ENCODE measurements at places on chromosomes 5 and 9.

- DNase-seq = no peak
Observed at GRCh38 chr9:117809751-117810150, 105.5 kb downstream of the TLR4 start.

DNA sequence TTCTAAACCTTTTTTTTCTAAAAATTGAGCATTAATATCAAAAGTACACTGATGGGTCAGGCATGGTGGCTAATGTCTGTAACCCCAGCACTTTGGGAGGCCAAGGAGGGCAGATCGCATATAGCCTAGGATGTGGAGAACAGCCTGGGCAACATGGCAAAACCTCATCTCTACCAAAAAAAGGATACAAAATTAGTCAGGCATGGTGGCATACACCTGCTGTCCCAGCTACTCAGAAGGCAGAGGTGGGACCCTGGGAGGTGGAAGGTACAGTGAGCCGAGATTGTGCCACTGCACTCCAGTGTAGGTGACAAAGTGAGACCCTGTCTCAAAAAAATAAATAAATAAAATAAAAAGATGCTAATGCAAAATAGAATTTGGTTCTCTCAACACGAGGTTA is 49.4 kb downstream of the RAPGEF1 start:
- no peak for DNase-seq

- no peak for DNase-seq
Observed at GRCh38 chr5:130520211-130520610, 615.9 kb downstream of the CHSY3 start.

GRCh38 chr9:89770531-89771174 is 165.8 kb downstream of the GADD45G start:
- DNase-seq = no peak

GRCh38 chr5:133219296-133219695 is 167.5 kb downstream of the HSPA4 start:
- no peak for DNase-seq

DNA sequence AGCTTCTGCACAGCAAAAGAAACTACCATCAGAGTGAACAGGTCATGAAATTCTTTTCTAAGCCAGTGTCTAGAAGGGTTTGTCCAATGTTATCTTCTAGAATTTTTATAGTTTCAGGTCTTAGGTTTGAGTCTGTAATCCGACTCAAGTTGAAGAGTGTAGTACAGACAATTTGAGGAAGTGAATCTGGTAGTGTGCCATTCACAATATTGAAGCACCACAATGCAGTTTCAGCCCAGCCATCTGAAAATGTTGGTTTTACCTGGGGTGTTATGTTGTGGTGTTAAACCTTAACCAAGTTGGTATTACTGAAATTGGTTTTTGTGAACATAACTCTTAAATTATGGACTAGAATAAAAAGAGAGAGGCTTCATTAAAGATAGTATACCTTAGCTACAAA is 77.2 kb downstream of the ADAMTS16 start:
- no peak for DNase-seq

- peak; percentile 19 for DNase-seq
Observed at GRCh38 chr5:8756498-8757084, 789.3 kb downstream of the SEMA5A start.

DNA sequence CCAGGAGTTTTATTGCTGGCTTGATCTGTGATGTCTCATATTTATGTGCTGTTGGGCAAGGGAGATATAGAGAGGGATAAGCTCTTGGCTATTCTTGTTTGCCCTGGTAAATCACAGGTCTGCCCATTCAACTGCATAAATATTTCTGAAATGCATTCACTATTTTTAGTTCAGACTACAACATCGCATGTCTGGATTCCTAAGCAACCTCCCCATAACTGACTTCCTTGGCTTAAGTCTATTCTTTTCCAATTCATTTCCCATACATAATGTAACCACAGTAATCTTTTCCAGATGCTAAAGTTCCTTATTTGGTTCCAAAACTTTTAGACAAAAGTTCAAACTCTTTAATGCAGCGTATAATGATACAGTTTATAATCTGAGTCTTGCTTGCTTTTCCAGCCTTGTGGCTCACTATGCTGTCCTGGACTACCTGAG is 321.4 kb upstream of the ACTBL2 start:
- DNase-seq = no peak

GRCh38 chr9:124088476-124088837 is 76.9 kb downstream of the LHX2 start:
- no peak for DNase-seq

- DNase-seq = no peak
Observed at GRCh38 chr5:305050-305449, 16.5 kb upstream of the AHRR start.

GRCh38 chr9:89528540-89528939 is 30.6 kb upstream of the SEMA4D start:
- no peak for DNase-seq

DNA sequence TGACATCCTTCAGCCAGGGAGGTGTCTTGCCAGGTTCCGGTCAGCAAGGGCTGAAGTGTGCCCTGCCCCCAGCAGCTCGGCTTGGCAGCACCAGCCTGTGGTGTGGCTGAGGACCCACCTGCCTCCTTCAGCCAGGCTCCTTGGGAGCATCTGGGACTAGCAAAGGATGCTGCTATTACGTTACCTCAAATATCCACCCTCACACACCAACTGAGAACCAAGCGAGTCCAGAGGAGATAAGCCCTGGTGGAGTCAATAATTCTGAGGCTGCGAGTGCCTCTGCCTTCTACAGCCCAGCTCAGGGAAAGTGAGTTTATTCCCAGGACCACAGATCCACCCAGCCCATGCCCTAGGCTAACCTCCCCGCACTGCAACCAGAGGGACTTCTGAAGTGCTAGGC is 57.1 kb upstream of the FSTL4 start:
- DNase-seq = no peak

GRCh38 chr9:111516061-111516465 is 8.9 kb upstream of the ZNF483 start:
- no peak for DNase-seq

- DNase-seq = no peak
Observed at GRCh38 chr9:123043081-123043939, 9.8 kb downstream of the GPR21 start.

DNA sequence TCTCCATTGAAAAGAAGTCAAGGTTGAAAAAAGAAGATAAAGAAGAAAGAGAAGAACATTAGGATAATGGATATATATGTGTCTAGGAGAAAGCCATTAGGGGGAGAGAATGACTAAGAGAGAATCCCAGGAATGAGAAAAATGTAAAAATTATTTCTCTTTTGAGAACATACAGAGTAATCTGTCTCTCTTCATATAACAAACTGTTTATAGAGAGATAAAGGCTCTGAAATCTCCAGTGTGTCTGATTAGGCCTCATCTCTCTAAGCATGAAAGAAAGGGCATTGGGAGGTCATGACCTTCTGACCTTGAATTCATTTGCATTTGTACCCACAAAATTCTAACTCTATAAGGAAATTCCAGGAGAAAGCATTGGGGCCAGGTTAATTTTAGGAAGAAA is 3.5 kb upstream of the MPDZ start:
- no peak for DNase-seq

DNA sequence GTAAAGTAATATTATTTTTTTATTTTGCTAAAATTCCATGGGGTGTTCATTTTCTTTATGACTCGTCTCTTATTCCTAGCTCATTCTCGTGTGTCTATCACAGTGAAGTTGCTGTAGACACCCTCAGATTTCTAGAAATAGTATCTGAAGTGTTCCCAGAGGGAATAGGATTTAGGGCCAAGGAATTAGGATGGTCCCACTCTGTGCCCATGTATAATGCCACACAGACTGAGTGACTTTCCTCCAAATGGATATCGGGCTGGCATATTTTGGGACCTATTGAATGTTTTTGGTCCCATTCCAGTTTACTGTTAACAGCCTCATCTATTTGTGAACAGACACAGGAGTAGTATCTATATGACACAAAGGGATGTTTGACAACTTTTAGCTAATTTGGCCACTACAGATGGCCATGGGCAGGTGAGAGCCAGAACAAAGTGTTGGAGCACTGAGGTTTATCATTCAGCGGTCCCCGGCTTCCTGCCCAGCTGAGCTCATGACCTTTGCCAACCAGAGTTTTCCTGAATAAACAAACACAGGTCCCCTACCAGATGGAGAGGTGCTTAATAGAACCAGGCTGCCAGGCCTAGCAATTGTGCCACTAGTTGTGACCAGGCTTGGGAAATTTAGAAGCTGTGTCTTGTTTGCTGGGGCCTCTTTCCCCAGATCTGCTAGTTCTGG is 46.9 kb downstream of the MAP1B start:
- no peak for DNase-seq

DNA sequence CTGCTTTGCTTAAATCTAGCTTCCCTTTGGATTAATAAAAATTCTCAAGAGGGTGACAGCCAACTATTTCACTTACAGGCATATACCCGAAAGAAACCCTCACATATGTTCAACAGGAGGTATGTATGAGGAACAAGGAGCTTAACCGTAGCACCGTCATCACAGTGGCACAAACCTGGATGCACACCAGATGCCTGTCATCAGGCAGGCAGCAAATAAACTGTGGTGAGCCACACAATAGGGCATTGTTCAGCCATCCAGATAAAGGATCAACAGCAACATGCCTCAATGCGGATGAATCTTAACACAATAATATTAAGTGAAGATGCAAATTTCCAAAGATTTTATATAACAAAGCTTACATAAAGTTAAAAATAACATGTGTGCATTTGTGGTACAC is 5.5 kb upstream of the TNFSF15 start:
- no peak for DNase-seq

- no peak for DNase-seq
Observed at GRCh38 chr5:11757661-11758060, 146.6 kb downstream of the CTNND2 start.

All from NCI-H1930 (cell line).